ENCODE measurements at places on chromosomes 7 and 10. TPM values are rescaled to one million over a fixed set of nuclear protein-coding genes. Genes with fewer than 3 reads are reported as not detected.

Gene LRRC18
- total RNA-seq = not detected

Gene SKIDA1
- total RNA-seq = 0.78 TPM

Gene GPRIN2
- total RNA-seq = 15.8 TPM

Gene DRGX
- total RNA-seq = not detected

Gene SLC13A1
- total RNA-seq = not detected

Gene UNCX
- not detected for total RNA-seq

Gene WIPF3
- total RNA-seq = 1.0 TPM

Gene AFAP1L2
- 10.5 TPM for total RNA-seq

Gene SFTPD
- total RNA-seq = 0.33 TPM

Gene ABCA13
- total RNA-seq = under 0.01 TPM

Gene PCGF6
- 9.6 TPM for total RNA-seq

- peak; percentile 62 for DNase-seq
These were observed 35.3 kb upstream of the HIBADH start for GRCh38 chr7:27697861-27698430.

GRCh38 chr10:5466451-5467206 is 32.7 kb downstream of the CALML5 start:
- DNase-seq = peak; percentile 93

GRCh38 chr7:73894733-73895551 is 34.0 kb downstream of the TMEM270 start:
- DNase-seq = peak; percentile 44

DNA sequence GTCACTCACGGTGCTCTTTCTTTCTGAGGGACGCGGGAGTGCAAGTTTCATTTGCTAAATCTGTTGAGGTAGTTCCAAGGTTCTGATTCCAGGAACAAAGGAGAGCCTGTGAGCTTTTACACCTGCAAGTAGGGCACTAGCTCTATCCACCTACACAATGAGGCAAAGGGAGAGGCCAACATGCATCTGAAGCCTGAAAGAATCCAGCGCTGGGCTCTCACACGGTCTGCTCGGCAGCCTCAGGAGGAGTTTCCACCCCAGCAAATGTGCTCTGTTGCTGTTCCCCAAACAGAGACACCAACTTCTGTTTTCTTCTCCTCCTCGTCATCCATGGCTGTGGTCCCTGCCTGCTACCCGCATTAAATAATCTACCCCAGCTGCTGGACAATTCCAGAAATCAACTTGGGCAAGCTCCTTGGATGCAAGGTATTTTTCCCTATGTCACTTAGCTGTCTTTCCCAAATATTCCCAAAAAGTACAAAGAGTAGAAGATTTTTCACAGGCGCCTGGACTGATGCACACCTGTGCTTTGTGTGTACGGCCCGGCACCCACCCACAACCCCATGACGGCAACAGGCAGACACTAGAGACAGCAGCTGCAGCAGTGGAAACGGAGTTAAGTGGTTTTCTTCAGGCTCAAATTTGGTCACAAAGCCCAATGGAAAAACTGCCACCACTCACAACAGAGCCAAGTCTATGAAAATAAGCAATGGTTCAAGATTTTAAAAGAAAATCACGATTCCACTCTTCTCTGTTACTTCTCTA is 176.8 kb downstream of the ZMYND11 start:
- DNase-seq = no peak

DNA sequence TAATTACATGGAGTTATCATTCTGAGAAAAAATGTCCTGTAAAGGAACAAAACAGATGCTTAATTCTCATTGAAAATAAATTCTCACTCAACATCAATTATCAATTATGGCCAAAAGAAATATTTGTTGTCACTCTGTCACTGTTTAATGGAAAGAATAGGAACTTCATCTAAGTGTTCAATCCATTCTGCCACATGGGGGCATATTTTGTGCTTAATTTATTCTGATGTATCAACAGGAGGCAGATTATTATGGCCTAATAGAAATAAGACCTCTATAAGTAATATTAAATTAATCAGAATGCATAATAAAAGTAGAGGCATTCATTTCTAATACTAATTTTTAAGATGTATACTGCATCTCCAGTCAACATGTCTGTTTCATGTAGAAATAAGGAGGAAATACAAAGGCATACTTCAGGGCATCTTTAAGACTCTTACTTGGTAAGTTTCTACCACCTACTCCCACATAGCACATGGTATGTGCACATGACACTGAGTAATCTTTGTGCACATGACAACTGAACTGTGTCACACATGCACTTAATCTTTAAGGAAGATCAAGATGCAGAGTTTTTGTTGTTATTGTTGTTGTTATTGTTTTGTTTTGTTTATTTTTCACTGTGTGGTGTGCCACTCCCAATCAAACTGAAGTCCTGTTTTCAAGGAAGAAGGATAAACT is 420.4 kb upstream of the SEMA3A start:
- no peak for DNase-seq

DNA sequence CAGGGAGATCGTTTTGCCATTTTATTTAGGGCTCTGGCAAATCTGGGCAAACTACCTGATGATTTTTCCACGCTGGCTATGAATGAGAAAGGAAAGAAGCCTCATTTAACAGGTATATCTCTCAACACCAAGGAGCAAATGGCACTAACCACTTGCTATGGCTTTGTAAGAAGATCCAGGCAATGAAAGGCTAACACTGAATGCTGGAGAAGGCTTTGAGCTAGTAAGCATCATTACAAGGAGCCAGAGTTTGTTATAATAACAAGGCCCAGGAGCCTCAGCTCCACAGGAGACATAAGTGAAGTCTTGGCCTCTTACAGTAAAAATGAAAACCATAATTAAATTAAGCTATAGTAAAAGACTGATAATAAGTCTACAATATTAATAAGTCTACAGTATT is 123.1 kb downstream of the CNOT4 start:
- no peak for DNase-seq

DNA sequence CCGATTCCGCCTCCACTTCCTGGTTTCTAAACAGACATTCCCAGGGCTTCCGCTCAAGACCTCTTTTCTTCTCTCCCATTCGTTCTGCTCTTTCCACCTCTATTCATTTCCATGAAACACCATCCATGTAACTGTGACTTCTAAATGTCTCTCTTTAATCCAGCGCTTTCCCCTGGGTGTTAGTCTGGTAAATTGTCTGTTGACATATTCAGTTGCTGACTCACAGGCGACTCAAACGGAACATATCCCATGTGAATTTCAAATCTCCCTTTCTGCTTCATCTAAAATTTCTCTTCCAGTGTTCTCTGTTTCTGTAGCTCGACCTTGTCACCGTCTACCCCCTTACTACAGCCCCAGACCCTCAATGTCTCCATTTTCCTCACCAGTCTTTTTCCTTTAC is 119.1 kb downstream of the PFKFB3 start:
- no peak for DNase-seq

DNA sequence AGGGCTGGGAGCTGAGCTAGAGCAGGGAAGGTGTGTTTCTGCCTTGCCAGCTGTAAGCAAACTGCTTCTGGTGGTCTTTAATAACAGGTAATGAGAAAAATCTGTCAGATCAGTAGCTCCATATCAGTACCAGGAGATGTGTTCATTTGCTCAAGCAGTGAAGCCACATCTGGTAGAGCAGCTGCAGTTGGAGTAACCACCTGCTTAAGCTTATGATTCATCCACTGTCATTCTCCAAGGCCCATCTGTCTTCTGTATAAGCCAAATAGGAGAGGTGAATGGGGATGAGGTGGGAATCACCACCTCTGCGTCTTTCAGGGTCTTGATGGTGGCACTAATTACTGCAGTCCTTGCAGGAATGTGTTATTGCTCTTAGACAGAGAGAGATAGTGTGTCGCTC is 18.4 kb upstream of the COBL start:
- no peak for DNase-seq

GRCh38 chr10:22476601-22477321 is 131.5 kb downstream of the SPAG6 start:
- no peak for DNase-seq

DNA sequence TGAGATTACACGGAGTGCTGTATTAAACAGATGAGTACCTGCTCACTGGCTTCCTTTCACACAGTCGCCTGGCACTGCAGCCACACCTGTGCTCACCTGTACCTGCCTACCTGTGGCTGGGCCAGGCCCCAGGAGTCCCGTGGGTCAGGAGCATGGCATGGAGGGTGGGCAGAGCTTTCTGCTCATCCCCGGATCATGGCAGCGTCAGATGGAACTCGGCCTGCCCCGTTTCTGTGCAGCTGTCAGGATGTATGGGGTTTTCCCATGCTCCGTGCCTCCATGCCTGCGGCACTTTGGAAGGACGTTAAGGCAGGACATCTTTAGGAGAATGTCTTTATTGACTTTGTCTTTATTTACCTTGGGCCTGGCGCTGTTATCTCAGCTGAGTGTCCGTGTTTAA is 112.2 kb downstream of the MGMT start:
- no peak for DNase-seq

GRCh38 chr10:101256387-101256786 is 27.1 kb upstream of the LBX1 start:
- DNase-seq = no peak

DNA sequence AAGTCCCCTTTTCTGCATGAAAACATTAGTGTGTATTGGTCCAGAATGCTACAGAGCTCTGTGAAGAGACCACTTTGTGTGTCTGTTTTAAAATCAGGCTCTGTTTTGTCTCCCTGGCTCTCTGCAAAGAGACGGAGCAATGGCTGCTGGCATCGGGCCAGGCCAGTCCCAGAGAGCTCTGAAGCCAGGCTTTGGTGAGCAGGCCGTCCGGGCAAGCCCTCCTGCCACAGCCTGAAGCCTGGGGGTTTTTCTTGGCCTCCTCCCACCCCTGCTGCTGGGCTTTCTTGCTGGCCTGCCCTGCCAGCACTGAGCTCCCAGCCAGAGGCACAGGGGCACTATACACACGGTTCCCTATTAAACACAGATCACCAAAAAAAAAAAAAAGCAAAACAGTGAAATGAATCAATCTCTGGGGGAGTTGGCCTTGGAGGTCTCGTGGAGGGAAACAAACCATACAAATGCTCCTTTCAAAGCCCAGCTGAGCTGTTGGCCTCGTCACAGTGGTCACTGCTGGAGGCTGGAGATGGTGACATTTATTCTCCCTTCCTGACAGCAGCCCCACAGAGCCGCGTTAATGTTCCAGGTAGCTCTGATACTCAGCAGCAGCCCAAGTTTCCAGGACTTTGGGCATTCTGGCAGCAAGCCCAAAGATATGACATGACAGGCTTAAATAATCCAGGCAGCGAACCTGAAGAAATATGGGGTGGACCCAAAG is 237.2 kb downstream of the TCF7L2 start:
- peak; percentile 65 for DNase-seq

DNA sequence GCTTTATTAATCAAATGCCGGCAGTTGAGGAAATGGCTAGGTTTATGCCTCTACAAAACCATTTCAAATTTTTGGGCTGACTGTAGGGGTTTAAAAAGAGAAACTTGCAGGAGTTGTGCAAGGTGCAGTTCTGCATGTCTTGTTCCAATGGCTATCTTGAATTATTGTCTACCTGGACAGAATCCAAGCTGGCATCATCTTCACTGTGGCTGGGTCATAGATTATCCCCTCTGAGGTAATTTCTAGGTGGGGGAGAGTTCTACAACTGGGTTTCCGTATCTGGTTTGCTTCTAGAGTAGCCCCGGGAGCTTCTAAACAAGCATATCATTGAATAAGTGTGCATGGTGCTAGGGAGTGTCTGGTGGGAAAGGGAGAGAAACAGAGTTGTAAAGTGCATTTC is 16.9 kb downstream of the BET1 start:
- DNase-seq = no peak

GRCh38 chr7:13259930-13260329 is 572.5 kb downstream of the ARL4A start:
- no peak for DNase-seq

DNA sequence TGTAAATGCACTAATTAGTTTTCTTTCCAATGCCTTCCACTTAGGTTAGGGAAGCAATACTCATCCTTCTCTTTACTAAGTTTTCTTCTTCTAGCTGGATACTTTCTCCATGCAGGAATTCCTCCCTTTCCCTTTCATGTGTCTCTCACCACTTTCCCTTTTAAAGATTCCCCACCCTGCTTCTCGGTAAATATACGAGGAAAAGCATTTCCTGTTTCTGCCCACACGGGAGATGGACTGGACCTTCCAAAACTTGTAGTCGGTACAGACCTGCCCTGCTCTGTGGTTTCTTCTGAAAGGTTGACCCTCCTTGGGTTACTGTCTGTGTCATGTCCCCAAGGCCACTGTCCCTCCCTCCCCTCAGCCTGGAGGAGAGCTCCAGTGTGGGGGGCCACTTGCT is 58.9 kb upstream of the LYZL2 start:
- DNase-seq = no peak

- DNase-seq = no peak
These were observed 203.4 kb upstream of the BMPER start for GRCh38 chr7:33701927-33702326.

DNA sequence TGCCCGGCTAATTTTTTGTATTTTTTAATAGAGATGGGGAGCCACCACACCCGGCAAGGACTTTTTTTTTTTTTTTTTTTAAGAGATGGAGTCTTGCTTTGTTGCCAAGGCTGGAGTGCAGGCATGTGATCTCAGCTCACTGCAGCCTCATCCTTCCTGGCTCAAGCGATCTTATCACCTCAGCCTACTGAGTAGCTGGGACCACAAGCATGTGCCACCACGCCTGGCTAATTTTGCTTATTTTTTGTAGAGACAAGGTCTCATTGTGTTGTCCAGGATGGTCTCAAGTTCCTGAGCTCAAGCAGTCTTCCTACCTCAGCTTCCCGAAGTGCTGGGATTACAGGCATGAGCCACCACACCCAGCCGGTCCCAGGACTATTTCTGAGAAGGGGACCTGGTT is 9.3 kb upstream of the MCU start:
- DNase-seq = no peak

DNA sequence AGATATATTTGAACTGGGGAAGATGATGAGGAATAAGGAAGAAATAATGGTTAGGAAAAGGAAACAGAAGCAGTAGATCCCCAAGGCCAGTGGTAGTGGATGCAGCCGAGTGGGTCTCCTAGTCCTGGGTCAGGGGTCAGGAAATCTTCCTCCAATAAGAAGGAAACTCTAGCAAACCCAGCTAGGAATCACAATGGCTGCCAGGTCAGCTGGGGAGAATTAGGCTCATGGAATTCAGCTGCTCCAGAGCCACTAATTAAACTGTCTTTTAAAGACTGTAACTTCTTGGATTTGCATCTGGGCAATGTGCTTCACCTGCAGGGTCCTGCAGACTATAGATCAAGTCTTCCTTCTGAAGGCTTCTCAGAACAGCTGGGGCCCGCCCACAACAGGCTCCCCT is 644.4 kb downstream of the KCNMA1 start:
- no peak for DNase-seq

GRCh38 chr7:18906901-18907300 is 210.5 kb downstream of the TWIST1 start:
- DNase-seq = no peak
